Caki2 (cell line): ENCODE measurements at places on chromosomes 7 and 10.
A peak's percentile ranks its signal among the peaks of the same experiment; 100 is the strongest.

- no peak for DNase-seq
Measured at GRCh38 chr10:32123021-32123420, 66.8 kb upstream of the KIF5B start.

DNA sequence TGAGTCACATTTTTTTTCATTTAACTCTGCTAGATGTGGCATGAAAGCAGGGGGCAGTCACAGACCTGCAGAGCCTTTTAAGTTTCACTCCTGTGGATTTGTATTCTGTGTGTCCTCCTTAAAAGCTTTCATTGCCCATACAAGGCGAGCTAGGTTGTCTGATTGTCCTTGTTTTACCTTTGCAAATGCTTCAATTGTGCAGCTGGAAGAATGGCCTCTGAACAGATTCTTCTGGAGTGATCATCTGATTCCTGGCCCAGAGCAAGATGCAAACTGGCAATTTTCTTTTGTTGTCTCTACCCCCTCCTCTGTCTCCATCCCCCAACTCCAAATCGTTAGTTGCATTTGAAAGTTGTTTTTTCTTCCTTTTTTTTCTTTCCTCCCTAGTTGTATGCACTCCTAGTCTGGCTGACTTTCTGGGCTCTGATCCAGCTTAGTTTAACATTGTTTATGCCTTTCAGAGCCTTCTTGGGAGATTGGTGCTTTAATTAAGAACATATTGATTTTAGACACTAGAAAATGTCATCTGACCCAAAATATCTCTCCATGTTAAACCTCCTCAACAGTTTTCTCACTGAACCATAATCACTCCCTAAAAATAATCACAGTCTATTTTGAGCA, 150.2 kb downstream of the REEP3 start:
- DNase-seq: no peak

- no peak for DNase-seq
Measured at GRCh38 chr10:70265032-70265689, 18.6 kb downstream of the NPFFR1 start.

DNA sequence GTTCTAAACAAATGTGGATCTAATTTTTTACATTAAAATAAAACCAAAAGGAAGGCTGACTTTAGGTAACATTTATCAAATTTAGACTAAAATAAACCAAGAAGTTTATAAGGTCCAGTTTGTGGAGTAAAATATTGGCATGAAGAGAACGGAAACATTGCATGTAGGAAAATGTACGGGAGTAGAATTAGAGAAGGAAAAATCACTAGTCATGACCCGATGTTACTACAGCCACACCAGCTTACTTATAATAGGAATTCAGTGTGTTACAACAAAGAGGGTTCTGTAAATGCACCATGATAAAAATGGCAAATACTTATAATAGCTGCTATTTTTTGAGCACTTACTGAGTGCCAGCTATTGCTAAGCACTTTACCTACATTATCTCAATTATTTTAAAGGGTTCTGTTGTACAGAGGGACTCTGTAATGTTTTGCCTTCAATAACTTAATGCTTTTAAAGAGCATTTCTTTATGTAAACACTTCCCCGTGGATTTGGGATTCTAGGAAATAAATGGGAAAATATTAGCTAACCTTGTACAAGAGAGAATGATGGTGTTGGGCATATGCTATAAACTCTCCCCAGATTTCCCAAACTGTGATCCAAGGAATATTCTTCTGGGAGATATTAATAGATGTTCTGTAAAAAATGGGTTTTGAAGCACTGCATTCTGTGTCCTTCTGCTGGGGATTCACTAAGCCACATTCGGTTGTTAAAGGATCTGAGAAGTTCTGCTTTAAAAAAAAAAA, 296.7 kb downstream of the BBS9 start:
- DNase-seq: no peak

DNA sequence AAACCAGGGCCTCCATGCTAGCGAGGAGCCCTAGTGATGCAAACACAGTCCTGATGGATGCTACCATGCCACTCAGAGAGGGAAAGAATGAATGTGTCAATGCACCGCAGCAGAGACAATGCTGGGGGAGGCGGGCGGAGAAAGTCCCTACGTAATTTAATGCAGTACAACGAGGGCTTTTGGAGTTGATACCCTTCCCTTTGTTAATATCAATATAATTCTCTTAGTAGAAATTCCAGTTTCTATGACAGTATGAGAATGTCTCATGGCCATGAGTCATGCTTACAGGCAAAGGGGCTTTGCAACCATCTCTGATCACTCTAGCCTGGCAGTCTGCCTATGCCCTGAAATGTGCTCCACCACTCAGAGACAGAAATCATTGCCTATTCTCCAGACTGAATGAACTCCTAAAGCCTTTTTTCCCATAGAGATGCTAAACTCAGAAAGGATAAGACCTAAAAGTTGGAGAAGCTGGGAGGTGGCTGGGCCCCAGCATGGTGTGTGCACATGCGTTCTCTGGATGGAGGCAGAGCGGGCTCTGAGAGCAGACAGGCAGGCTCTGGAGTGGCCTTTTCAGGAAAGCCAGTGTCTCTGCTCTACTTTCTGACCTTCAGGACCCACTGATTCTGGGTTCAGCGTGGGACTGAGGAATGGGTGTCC, 20.3 kb upstream of the GIMAP2 start:
- no peak for DNase-seq

- no peak for DNase-seq
Measured at GRCh38 chr10:19843487-19843886, 27.3 kb downstream of the PLXDC2 start.

- no peak for DNase-seq
Measured at GRCh38 chr10:102935939-102936605, 18.0 kb downstream of the CNNM2 start.

GRCh38 chr10:78391585-78391984, 357.9 kb downstream of the RPS24 start:
- no peak for DNase-seq

- peak; percentile 70 for DNase-seq
Measured at GRCh38 chr10:21532694-21533466, 1.2 kb upstream of the MLLT10 start.

DNA sequence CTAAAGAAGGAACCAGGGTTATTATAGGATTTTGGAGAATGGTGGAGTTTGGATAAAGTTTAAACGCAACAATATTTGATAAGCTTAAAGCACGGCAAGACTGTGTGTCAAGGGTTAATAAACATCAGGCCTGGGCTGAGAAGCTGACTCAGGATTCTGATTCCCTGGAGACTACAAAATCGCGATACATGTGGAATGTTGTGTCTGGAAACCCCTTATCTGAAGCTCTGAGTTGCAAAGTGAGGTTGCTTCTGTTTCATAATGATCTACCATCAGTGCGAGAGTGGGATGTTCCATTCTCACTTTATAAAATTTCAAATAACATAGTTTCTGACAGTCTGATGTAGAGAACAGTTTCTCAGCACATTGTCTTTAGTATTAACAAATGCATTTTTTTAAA, 7.8 kb downstream of the C1GALT1 start:
- no peak for DNase-seq

- no peak for DNase-seq
Measured at GRCh38 chr10:31262672-31263071, 56.3 kb upstream of the ZEB1 start.

GRCh38 chr10:30096564-30096963, 37.2 kb upstream of the JCAD start:
- no peak for DNase-seq

GRCh38 chr7:45174966-45175765, 17.6 kb downstream of the RAMP3 start:
- no peak for DNase-seq

DNA sequence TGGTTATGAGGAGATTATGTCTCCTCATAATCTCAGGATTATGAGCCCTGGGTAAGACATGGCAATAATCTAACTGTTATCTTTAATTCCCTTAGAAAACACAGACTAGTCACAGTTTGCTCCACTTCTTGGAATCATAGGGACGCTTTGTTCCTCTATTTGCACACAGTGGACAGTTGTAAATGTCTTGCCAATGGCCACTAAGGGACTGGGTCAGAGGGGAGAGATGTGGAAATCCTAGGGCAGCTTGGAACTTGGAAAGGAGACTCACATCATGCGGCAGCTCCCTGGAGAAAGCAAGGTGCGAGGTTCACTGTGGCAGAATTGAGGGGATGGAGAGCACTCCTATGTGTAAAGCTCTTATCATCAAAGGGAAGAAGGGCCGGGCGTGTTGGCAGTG, 266.1 kb downstream of the PRPF18 start:
- DNase-seq: no peak

DNA sequence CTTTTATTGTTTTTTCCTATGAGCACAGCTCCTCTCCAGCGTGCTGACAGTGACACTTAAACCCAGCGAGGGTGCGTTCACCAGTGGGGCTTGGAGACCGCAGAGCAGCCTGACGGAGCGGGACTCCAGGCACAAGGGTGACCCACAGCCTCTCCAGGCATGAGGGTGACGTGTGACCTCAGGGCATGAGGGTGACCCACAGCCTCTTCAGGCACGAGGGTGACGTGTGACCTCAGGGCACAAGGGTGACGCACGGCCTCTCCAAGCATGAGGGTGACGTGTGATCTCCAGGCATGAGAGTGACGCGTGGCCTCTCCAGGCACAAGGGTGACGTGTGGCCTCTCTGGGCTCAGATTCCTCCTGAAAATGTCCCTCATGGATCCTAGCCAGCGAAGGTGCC, 164.3 kb upstream of the TCERG1L start:
- no peak for DNase-seq
